Activated T-helper 2 cell treated with anti-CD3 and anti-CD28 coated beads, Interferon-gamma antibody, Interleukin-2, Interleukin-4, amounts not matched to agents 10 μg/mL and 5 μg/mL and 100 μg/mL, durations not matched to agents 14 hours and 24 hours and 36 hours (primary cell): ENCODE measurements at places on chromosomes 12 and 14.
A peak's percentile ranks its signal among the peaks of the same experiment; 100 is the strongest.

- DNase-seq: no peak
Observed at GRCh38 chr12:121933522-121934308, 15.3 kb downstream of the CFAP251 start.

- DNase-seq: no peak
Observed at GRCh38 chr12:23729359-23729758, 220.1 kb downstream of the SOX5 start.

- no peak for DNase-seq
Observed at GRCh38 chr12:47811581-47812484, 7.9 kb downstream of the HDAC7 start.

GRCh38 chr14:66395300-66395699 lies 90.9 kb upstream of the CCDC196 start:
- peak; percentile 18 for DNase-seq

DNA sequence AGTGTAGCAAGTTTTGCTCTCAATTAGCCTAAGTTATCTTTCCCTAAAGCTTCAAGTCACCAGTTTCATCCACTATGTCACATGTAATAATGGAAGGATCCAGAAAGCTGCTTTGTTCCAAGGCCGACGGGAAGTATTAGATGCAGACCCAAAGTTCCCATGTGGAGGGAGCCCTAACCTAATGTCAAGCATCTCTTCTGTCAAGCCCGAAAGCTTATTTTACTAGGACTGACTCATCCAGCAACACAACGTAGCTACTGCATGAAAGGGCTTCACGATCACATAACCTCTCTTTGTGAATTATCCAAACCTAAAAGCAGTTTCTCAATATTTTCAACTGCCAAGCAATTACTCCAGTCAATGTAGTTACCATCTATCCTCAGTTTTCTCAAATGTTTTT lies 133.4 kb downstream of the SLC6A15 start:
- no peak for DNase-seq

GRCh38 chr14:60510951-60511599 lies 2.1 kb downstream of the SIX6 start:
- no peak for DNase-seq

GRCh38 chr12:71141378-71141926 lies 16.3 kb downstream of the TSPAN8 start:
- no peak for DNase-seq

DNA sequence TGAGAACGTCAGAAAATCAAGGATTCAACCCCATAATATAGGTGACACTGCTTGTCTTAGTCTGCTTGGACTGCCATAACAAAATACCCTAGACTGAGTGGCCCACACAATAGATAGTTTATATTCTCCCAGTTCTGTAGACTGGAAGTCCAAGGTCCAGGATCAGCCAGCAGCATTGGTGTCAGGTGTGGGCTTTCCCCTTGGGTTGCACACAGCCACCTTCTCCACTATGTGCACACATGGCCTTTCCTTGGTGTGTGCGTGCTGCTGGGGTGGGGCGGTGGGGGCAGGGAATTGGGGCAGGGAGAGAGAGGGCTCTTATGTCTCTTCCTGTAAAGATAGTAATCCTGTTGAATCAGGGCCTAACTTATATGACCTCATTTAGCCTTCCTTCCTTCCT lies 106.4 kb downstream of the SLC25A47 start:
- DNase-seq: no peak

DNA sequence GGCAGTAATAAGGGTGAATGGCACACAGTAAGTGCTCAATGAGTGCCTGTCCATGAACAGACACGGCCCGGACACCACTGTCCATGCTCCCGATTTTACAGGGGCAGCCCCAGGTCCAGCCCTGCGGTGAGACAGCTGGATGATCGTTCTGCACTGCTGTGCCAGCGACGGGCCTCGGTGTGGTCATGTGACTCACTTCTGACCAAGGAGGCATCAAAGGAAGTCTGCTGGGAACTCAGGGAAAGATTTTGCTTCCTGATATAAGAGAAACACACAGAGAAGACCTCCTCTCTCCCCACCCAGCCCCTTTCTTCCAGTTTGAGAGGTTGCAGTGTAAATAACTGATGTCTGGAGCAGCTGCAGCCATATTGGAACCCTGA lies 126.6 kb downstream of the SCARB1 start:
- DNase-seq: no peak

DNA sequence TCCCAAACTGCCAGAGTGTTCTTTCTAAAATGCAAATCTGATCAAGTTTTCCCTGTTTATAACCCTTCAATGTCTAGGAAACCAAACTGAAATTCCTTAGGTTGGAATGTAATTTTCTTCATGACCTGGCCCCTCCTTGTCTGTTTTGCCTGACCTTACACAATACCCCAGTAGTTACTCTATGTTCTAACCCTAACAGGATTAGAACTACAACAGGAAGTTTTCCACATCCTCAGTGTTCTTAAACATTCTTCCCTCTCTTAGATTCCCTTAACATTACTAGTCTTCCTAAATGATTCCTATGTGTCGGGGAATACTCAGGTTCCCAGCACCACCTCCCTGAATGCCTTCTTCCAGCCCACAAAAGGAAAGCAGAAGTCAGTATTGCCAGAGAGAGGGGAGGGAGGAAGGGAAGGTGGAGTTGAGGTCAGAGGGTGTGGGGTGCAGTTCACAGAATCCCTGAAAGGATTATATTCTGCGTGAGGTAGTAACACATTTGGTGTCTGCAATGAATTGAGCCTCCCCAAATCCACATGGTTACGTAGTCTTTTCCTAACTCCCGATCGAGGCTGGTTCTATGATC lies 72.6 kb downstream of the BBS10 start:
- no peak for DNase-seq

GRCh38 chr14:41609704-41610183 lies 3.1 kb downstream of the LRFN5 start:
- no peak for DNase-seq

DNA sequence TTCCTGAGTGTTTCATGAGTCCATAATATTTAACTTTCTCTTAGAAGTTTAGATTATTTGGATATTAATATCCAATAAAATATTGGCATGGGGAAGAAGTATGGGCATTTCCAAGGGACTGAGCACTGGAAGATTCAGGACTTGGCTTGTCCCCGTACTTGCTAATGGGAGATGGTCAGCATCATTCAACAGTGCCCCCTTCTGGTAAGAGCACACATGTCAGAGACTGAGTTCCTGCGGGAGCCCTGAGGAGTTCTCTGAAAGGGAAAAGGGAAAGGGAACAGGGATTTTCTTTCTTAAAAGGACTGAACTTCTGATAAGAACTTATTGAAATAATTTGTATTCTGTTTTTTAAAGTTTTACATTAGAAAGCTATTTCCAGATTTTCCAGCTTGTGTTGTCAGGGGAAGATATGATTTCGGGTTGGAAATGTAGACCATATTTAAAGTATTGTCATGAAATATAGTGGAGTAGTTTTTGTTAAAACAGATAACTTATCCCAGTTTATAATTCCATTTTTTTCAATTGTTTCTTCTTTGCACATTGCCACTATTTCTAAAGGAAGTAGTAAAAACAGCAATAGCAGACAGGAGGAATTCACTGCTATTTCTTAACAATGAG lies 59.8 kb upstream of the C12orf71 start:
- no peak for DNase-seq

- DNase-seq: no peak
Observed at GRCh38 chr14:74418031-74418430, 8.0 kb downstream of the SYNDIG1L start.

DNA sequence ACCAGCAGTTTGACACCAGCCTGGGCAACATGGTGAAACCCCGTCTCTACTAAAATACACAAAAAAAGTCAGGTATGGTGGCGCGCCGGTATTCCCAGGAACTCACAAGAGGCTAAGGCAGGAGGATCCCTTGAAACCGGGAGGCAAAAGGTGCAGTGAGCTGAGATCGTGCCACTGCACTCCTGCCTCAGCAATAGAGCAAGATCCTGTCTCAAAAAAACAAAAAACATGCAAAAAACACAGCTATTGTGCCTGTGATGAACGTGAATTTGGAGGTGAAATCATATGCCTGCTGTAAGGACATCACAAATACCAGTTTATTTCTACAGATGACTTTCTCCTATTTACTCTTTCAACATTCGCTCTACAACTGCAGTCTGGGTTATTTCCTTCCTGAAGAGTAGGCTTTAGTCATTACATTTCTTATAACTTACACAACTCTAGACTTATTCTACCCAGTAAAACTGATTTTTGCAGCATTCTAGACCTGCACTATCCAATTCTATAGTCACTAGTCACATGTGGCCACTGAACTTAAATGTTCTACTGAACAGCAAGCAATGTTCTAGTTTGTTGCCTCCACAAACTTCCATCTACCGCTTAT lies 48.3 kb downstream of the HNRNPC start:
- no peak for DNase-seq

DNA sequence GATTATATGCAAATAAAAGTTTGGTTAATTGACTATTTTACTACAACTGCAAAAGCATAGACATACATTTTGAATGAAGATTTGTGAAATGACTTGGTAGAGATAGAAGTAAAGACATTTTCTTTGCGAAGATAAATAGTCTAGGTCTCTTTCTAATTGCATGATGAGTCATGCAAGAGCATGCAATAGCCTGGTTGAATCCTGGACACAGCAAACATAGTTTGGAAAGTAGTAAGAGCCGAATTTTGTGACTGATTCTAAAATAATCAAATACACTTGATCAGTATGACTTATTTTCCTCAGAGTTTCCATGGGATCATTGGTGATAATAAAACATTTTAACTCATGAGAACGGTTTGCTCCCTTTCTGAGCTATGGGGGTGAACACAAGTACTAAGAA lies 27.7 kb upstream of the CAND1 start:
- DNase-seq: no peak

- DNase-seq: no peak
Observed at GRCh38 chr14:53528185-53528671, 375.1 kb upstream of the DDHD1 start.

GRCh38 chr12:69994724-69995173 lies 169.7 kb downstream of the MYRFL start:
- DNase-seq: no peak

DNA sequence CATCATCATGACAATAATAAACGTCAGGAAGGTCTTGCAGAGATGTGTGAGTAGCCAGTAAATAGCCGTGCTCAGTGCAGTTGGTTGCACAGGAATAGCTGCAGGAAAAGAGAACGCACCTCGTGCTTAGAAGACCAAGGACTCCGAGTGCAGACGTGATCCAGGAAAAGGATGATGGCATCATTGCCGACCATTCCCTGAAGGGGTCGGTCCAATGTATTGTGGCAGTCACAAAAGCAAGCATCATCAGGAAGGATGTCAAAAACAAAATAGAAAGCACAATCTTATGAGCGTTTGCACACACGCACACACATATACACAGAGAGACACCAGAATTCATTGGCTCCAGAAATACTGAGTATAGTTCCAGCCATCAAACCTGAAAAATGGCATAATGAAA lies 12.8 kb downstream of the DUSP6 start:
- no peak for DNase-seq

GRCh38 chr14:102568115-102568614 lies 24.3 kb upstream of the RCOR1 start:
- peak; percentile 46 for DNase-seq

- no peak for DNase-seq
Observed at GRCh38 chr12:89016970-89017778, 335.1 kb downstream of the DUSP6 start.

DNA sequence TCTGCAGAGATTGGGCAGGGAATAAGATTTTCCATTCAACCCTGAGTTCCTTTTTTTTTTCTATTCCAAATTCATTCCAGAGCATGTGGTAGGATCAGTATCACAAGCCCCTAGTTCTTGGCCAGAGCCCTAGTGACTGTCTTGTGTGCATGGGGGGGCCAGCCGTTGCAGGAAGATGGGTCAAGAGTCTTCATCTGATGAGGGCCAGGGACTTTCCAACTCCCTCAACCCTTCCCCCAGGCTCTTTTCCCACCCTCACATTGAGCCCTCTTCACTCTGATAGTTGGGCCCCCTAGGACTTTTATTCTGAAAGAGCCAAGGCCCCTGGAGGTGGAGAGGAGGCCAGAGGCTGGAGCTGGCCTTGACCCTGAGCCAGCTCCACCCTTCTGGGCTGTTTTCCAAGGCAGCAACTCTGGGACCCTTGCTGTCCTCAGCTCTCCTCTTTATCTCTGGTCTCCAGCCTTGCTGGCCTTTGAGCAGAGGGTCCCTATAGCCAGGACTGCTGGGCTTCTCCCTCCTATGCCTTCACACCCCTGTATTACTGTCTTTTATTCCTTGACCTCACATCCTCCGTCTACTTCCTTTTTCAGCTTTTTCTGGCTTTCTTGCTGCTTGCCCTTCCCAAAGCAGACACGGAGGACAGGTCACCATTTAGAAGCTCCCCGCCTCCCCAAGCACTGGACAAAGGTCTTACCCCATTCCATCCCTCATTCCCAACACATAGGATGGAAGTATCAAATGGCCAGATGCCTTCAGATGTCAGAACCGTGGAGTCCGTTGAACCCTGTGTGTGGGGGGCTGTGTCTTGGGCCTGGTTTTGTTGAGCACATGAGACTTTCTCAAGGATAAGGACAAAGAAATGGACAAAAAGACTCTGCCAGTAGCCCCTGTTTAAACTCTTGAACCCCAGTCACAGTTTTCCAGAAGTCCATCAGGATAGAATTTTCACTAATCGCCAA lies 5.6 kb downstream of the RBP5 start:
- no peak for DNase-seq

DNA sequence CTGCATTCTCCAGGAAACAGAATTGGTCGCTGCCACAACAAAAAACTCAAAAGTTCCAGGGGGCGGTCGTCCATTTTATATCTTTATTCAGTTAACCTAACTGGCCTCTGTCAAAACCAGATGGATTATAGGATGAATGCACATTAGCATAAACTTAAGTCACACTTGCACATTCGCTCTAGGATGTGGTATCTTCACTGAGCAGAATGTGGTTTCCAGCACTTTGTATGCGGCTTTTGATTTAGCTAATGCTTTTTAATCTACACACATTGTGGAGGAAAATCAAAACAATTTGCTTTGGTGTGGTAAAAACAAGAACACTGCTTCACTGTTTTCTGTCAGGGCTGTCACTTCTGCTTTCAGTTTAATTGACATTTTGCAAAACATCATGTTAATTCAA lies 4.5 kb downstream of the TAS2R50 start:
- DNase-seq: peak; percentile 42

DNA sequence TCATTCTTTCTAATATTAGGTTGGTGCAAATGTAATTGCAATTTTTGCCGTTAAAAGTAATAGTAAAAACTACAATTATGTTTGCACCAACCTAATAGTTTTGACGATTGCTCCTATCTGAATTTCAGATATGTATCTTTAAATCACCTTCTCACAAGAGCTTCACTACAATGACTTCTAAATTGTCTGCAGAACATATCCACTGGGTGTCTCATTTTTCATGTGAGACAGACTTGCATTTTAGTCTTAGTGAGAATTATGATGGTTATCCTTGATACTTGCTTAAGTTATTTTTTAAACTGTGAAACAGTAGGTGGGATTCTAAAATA lies 84.6 kb downstream of the ITPR2 start:
- no peak for DNase-seq

GRCh38 chr12:122545855-122546254 lies 18.8 kb downstream of the KNTC1 start:
- DNase-seq: no peak

GRCh38 chr12:124716208-124717130 lies 147.2 kb downstream of the SCARB1 start:
- no peak for DNase-seq
